Bronchial epithelial cell (primary cell): ENCODE measurements at places on chromosomes 16 and 17.

- DNase-seq, result no peak
These were observed 1.1 kb upstream of the PIGQ start for GRCh38 chr16:568401-569258.

GRCh38 chr17:751269-752001 is 629 bp downstream of the GEMIN4 start:
- peak; percentile 28 for DNase-seq

DNA sequence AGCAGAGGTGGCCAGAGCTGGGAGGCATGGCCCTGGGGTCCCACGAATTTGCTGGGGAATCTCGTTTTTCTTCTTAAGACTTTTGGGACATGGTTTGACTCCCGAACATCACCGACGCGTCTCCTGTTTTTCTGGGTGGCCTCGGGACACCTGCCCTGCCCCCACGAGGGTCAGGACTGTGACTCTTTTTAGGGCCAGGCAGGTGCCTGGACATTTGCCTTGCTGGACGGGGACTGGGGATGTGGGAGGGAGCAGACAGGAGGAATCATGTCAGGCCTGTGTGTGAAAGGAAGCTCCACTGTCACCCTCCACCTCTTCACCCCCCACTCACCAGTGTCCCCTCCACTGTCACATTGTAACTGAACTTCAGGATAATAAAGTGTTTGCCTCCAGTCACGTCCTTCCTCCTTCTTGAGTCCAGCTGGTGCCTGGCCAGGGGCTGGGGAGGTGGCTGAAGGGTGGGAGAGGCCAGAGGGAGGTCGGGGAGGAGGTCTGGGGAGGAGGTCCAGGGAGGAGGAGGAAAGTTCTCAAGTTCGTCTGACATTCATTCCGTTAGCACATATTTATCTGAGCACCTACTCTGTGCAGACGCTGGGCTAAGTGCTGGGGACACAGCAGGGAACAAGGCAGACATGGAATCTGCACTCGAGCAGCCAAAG is 2.3 kb downstream of the CSF3 start:
- DNase-seq, result no peak

GRCh38 chr16:11473728-11474127 is 113.0 kb downstream of the LITAF start:
- DNase-seq, result no peak

- peak; percentile 94 for DNase-seq
These were observed 17.1 kb upstream of the TNS4 start for GRCh38 chr17:40518401-40519088.

DNA sequence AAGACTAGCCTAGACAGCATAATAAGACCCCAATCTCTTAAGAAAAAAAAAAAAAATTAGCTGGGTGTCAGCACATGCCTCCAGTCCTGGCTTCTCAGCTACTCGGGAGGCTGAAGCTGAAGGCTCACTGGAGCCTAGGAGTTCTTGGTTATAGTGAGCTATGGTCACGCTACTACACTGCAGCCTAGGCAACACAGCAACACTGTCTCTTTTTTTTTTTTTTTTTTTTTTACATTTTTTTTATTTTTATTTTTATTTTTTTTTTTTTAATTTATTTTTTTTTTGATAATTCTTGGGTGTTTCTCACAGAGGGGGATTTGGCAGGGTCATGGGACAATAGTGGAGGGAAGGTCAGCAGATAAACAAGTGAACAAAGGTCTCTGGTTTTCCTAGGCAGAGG is 4.1 kb downstream of the ORC6 start:
- no peak for DNase-seq

DNA sequence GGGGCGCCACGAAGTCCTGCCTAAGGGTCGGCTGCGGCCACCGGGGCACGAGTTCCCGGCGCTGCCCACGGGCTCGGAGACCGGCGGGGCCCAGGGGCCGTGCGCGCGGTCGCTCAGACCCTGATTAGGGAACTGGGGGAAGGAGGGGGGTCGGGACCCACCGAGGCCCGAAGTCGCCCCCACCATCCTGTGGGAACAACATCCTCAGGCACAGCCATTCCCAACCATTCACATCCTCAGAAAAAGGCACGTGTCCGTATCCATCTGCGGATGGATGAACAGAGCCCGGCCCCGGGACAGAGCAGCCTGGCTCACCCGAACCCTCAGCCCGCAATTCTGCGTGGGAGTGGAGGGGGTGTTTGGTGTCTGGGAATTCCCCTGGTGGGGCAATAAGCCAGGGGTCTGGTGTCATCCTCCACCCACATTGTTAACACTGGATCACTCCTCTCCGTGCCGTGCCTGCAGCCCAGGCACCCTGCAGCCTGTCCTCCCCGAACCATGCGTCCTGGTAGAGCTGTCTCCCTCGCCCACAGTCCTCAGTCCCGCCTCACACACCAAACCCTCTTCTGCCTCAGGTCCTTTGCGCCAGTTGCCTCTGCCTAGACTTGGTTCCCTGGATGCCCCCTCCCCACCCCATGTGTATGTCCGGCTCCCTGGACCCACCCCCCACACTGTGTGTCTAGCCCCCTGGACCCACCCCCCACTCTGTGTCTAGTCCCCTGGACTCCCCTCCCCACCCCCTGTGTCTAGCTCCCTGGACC is 789 bp upstream of the CCDC57 start:
- DNase-seq, result peak; percentile 41

GRCh38 chr17:29565643-29566472 is 979 bp downstream of the ABHD15 start:
- DNase-seq, result peak; percentile 29

GRCh38 chr17:64583038-64583437 is 76.3 kb downstream of the CEP95 start:
- no peak for DNase-seq

DNA sequence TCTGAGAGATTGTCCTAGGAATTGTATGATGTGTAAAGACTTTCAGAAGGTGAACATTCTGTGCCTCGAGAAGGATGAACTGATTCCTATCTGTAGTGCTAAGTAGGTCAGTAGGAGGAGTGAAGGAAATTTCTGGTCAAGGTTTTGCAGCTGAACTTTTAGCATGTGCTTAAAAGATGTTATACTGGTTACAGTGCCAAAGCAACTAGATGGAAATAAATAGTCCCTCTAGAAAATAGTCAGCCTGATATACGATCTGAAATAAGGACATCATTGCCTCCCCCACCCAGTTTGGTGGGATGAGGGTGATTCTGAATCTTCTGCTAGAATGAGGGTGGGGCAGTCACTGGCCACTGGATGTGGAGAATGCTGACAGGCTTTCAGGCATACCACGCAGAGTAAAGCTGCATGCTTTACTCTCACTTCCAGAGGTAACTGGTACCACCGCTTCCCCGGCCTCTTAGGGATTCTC is 57.2 kb upstream of the VPS4A start:
- DNase-seq, result no peak

DNA sequence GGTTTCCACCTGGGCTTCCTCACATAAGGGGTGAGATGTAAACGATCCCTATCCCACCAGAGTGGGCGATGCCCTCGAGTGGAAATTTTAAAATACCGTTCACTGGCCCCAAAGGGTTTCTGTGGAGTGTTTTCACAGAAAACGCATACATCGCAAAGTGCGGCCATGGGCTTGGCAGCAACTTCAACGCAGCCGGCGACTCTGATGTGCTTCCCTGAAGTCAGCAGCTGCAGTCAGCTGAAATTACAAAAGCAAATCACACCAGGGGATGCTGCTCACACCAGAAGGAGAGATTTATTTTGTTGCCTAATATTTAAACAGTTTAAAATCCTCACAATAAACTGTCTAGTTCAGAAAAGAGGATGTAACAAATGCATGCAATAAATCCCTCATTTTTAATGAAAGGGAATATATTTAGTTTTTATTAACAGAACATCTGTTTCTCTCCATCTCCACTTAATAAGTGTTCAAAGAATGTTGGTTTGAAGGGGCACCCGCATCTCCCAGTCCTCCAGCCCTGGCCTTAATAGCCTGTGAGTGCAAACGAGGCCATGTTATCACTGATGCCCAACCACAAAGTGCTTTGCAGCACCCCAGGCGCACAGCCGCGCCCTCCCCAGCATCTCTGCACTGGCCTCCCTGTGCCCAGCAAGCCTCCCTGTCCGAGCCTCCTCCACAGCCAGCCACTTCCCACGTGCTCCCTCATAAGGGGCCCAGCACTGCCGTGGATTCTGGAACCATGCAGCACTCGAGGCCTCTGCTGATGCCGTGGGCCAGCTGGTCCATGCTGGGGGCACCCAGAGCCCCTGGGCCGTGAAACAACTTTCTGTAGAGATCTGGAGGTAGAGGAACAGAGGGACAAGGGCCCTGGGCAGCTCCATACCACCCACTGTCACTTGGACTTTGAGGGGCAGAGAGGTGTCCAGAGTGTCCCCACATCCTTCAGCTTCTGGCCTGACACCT is 17.3 kb upstream of the XYLT2 start:
- DNase-seq, result no peak

- DNase-seq, result peak; percentile 47
These were observed 16.6 kb downstream of the COPRS start for GRCh38 chr17:31842195-31843069.

DNA sequence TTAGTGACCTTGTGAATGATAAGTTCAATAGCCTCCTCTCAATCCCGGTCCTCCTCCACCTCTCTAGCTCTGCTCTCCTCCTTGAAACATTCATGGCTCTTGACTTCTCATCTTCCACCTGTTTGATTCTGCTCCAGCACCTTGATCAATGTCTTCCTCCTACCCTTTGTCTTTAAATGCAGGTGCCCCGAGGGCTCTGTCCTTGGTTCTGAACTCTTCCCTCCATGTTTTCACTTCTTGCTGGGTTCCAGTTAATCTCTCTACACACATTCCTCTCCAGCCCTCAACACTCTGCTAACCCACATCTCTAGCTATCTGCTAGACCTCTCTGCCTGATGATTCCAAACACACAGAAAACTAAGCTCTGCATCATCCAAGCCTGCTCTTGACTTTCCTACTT is 13.4 kb downstream of the CD300E start:
- DNase-seq, result no peak

DNA sequence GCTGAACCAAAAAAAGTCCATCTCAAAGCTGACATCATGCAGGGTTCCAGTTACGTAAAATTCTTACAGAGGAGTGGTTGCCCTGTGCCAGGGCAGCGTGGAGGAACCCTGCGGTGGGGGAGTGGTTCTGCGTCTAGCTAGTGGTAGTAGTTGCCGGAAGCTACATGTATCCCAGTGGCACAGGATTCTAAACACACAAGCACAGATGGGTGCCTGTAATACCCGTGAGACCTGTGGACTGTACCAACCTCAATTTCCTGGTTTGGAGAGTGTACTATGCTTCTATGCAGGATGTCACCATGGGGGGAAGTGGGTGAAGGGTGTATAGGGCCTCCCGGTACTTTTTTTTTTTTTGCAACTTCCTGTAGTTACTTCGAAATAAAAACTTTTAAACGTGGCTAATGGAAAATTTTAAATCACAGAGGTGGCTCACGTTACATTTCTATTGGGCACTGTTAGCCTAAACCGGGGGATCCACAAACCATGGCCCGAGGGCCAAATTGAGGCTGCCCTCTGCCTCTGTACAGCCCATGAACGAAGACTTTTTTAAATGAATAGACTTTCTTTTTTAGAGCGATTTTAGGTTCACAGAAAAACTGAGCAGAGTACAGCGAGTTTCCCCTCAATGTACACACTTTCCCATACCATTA is 38.5 kb downstream of the TBC1D16 start:
- DNase-seq, result no peak

- DNase-seq, result no peak
These were observed 43.2 kb downstream of the GOSR1 start for GRCh38 chr17:30520436-30520835.

- no peak for DNase-seq
These were observed 1.6 kb downstream of the KCNH4 start for GRCh38 chr17:42179335-42179734.

DNA sequence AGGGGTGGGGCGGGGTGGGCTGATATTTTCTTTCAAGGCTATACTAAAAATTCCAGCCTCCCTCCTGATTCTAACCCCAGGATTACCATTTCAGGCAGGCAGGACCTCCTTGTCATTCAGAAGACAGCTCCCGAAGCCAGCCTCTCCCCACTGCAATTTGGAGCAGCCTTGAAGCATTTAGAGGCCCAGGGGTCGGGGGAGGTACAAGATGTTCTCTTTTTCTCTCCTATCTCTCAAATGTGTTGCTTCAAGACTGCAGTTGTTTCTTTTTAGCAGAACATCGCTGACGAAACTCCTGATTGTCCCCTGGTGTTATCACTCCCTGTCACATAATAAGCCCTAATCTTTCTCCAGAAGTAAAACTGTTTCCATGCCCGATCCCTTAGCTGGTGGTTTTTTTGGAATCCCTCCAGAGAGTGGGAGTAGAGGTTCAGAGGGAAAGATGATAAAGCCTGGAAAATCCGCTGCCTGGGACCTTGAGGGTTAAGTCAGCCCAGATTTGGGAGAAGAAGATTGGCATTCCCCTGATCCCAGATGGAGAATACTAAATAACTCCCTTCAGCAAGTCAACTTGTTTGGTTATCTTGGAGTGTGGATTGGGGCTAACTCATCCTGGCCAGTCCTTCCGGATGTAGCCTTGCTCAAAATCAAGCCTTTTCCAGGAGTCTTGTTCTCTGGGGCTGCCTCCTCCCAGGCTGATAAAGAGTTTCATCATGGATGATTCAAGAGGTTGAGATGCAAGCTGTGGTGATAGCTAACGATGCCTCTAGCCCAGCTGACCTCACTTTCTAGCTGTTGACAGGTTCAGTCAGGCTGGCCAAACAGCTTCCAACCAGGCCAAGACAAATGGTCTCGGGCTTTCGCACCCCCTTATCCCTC is 71.3 kb downstream of the SOX9 start:
- DNase-seq, result peak; percentile 83

DNA sequence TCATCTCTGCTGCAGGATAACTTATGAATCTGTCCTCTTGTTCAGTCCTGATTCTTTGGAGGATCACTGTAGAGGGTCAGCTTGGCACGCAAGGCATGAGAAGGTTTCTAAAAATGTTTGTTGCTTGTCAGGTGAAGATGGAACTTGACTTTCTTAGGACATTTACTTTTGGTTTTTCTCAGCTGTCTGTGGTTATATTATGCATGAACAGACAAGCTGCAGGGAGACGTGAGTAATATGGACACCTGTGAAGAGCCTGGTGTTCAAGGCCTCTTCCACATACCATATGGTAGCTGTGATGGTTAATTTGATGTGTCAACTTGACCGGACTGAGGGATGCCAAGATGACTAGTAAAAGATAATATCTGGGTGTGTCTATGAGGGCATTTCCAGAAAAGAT is 270.2 kb upstream of the CPHXL start:
- peak; percentile 73 for DNase-seq

GRCh38 chr16:74094962-74095361 is 201.7 kb upstream of the PSMD7 start:
- DNase-seq, result no peak

GRCh38 chr16:57724531-57724930 is 11.0 kb upstream of the KATNB1 start:
- no peak for DNase-seq

GRCh38 chr16:48158296-48158695 is 2.5 kb upstream of the ABCC12 start:
- peak; percentile 88 for DNase-seq

DNA sequence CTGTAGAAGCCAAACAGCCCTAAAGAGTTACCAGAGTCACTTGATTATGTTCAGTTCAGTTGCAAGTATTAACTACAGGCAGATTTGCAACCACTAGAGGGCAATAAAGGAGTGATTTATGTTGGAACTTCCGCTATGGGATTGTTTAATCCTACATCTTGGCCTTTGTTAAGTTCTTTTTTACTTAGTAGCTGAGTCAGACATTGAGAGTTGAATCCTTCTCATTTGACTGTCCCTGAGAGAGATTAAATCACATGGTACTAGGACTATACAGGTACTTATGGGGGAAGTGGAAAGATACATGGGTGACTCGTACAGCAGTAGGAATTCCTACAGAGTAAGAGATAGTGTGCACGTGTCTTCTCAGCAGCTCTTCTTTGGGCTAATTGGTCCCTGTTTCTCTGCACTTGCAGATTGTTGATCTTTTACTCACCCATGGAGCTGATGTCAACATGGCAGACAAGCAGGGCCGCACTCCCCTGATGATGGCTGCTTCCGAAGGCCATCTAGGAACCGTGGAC is 40.3 kb downstream of the CYB561 start:
- peak; percentile 84 for DNase-seq
